Sciatic nerve (tissue), 2 donors: ENCODE measurements at places on chromosomes 12 and 14. TPM values are rescaled to one million over a fixed set of nuclear protein-coding genes. Genes with fewer than 3 reads are reported as not detected.

The RFX4 gene
- total RNA-seq: not detected

The ENDOU gene
- 0.40 TPM for total RNA-seq

The CPM gene
- total RNA-seq: 32.5 TPM

The ADGRD1 gene
- total RNA-seq: 224 TPM

The KRT74 gene
- total RNA-seq: not detected

The CLEC2D gene
- total RNA-seq: 38.8 TPM

The YEATS4 gene
- 17.5 TPM for total RNA-seq

The MYF6 gene
- total RNA-seq: not detected

The TMTC3 gene
- 26.1 TPM for total RNA-seq

The ERP29 gene
- 51.4 TPM for total RNA-seq

The LLPH gene
- 21.4 TPM for total RNA-seq

The CNTN1 gene
- 83.8 TPM for total RNA-seq

The KCNH3 gene
- total RNA-seq: 0.27 TPM
